Cardiac atrium fibroblast (primary cell): ENCODE measurements at places on chromosomes 3 and 15. TPM values are rescaled to one million over a fixed set of nuclear protein-coding genes. Genes with fewer than 3 reads are reported as not detected.

Gene BCHE
- 2.3 and 2.4 TPM in 2 replicates for total RNA-seq

Gene GPR149
- total RNA-seq = not detected in 2 replicates

Gene GPR171
- total RNA-seq = not detected in 2 replicates

Gene LRTM1
- total RNA-seq = not detected in 2 replicates

Gene XIRP1
- total RNA-seq = not detected in 2 replicates

Gene PLCH1
- total RNA-seq = not detected in 2 replicates

Gene GHSR
- total RNA-seq = not detected in 2 replicates

Gene SPRED1
- 24.2 and 35.5 TPM in 2 replicates for total RNA-seq

Gene CDCP1
- total RNA-seq = 1.8 and 7.8 TPM in 2 replicates

Gene GOLGA8O
- total RNA-seq = 0.18 and 1.5 TPM in 2 replicates

Gene SNX22
- under 0.01 TPM in 1 of 2 replicates, not detected in the other for total RNA-seq

Gene CTXN2
- not detected in 2 replicates for total RNA-seq

Gene SI
- not detected in 2 replicates for total RNA-seq

Gene PCLAF
- 16.2 and 17.1 TPM in 2 replicates for total RNA-seq

Gene CALML4
- total RNA-seq = 0.18 and 0.32 TPM in 2 replicates

Gene GREM1
- under 0.01 and 0.32 TPM in 2 replicates for total RNA-seq

Gene LMAN1L
- total RNA-seq = 0.36 TPM in 1 of 2 replicates, not detected in the other

Gene WNT5A
- 4.9 and 14.6 TPM in 2 replicates for total RNA-seq

Gene SMAD6
- total RNA-seq = 48.9 and 59.3 TPM in 2 replicates

Gene GP9
- total RNA-seq = not detected in 2 replicates

Gene CD200
- total RNA-seq = 22.0 and 42.0 TPM in 2 replicates

Gene CCR8
- total RNA-seq = not detected in 2 replicates

Gene CAMKV
- total RNA-seq = not detected in 2 replicates

Gene FOXL2
- total RNA-seq = not detected in 2 replicates

Gene CASR
- not detected in 2 replicates for total RNA-seq

Gene HCN4
- total RNA-seq = not detected in 2 replicates

Gene ECE2
- not detected in 2 replicates for total RNA-seq

Gene SRP14
- 185 and 239 TPM in 2 replicates for total RNA-seq

Gene UBA7
- 21.7 and 27.5 TPM in 2 replicates for total RNA-seq

Gene OR5K4
- not detected in 2 replicates for total RNA-seq
